NCI-H69 (cell line): ENCODE measurements at places on chromosomes 12 and 14.

DNA sequence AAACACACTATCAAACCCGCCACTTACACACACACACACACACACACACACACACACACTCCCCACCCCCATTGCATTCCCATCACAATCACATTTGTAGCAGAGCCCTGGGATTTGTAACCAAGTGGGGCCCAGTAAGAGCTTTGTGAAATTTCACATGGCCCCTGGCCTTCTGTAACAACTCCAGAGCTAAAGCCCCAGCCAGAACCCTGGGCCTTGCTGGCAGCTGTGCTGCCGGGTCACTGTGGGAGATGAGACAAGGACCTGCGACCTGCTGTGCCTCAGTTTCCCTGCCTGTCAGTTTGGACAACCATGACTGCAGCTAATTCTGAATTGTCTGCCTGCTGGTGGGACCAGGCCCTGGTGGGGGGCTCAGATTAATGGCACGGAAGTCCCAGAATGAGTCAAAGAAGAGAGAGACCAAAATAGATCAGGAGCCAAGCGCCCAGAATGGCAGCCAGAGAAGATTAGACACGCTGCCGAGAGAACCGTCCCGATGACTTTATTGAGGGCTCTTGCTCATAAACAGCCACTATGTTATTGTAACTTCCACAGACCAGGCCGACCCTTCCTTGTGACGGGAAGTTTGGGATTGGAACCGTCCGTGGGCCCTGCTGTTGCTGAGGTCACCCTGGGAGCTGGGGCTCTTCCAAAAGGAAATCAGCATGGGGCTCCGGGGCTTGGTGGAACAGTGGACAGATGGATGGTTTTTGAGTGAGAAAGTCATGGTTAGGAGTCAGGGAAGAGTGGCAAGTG is 123.1 kb downstream of the ZFP36L1 start:
- no peak for DNase-seq

DNA sequence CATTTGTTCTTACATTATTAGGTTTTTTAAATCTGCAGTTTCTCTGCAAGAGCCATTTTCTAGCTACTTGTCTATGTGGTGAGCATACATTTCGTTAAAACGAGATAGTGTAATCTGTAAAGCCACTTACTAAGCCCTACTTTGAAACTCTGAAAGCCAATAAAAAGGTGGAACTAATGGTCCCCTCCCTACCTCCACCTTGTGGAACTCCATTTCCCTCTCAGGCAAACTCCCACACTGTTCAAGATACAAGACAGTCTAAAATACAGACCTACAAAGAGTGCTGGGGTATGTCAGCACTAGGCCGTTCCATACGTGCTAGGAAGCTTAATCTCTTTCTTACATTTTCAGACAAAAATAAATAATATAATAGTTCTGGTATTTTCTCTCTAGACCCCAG is 74.1 kb downstream of the DUSP6 start:
- DNase-seq, result no peak

DNA sequence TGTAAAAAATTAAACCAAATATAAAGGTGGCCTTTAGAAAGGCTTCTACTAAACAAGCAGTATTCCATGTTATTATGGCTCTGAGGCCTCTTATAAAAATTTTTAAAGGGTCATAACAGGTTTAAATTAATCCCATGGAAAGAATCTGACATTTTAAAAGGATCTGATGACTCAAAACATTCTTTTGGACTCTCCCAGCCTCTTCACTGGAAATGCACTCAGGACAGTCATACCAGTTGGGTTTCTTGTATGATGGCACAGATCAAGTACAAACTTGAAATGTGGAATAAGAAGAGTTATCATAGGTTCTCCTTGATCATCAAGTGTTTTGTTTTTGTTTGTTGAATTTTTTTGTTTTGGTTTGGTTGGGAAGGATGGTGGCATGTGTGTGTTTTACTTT is 50.8 kb downstream of the PPP2R5E start:
- no peak for DNase-seq

GRCh38 chr12:52913431-52913821 is 8.6 kb upstream of the KRT8 start:
- DNase-seq, result no peak

GRCh38 chr12:61098031-61098580 is 1162.1 kb upstream of the USP15 start:
- no peak for DNase-seq

DNA sequence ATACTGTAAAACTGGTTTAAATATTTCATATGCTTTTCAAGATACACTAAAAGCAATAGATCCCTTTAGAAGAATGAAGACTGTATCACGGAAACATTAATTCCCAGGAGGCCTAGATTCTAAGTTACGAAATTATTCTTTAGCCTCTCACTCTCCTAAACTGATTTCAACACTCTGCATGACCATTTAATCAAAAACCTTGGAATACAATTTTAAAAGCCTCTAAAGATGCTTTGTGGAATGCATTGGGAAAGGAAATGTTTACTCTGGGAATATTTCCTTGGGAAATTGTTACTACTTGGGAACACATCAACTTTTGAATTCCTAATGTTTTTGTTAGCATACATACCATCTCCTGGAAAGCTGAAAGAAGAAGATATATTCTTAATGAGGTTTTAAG is 255.7 kb upstream of the FAR2 start:
- DNase-seq, result no peak

DNA sequence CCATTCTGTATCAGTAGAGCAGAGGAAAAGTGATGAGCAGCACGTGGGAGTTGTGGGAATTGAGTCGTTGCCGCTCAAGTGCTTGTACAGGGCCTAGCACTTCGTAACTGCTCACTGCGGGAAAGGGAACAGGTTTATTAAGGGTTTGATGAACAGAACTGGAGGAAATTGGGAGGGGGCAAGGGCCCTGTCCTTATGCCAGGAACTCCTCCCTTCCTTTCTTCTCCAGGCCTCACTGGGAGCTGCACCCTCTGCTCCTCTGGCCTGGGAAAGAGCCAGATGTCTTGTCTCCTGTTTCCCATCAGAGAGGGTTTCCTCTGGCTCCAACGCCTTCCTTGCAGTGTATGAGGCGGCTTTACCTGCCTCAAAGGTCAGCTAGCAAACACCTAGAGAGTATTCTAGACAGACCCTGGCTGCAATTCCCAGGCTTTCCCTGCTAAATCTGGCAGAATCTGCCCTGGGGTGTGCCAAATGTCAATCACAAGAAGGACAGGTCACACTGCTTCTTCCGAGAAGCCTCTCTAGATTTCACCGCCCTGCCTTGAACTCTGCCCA is 78.4 kb downstream of the NTF3 start:
- peak; percentile 30 for DNase-seq

DNA sequence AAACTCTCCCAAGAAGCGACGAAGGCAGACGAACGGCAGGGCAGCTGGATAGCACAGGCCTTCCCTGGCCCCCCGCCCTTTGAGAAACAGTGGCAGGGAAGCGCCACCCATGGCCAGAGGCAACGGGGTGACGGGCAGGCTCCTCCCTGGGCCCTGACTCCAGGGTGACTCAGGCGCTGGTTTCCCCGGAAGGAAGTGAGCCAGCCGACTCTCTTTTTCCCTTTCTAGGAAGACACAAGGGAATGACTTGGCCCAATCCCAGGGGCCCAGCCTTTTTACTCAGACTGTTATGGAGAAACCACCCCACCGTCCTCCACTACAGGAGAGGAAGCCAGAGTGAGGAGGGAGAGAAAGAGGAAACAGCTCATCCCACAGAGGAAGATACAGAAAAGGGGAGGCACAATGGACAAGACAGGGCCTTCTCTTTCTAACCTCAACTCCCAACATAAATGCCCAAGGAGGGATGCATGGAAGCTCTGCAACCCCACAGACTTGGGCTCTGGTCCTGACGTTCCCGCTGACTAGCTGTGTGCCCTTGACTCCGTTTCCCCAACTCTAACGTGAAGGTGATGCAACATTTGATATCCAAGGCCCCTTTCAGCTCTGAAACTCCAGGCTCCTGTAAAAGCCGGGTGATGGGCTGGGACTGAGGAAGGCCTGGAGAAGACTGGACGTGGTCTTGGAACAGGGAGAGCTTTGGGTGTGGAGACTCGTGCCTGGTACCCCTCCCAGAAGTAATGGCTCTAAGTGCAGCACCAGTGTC is 27.9 kb downstream of the ACTN1 start:
- peak; percentile 81 for DNase-seq

DNA sequence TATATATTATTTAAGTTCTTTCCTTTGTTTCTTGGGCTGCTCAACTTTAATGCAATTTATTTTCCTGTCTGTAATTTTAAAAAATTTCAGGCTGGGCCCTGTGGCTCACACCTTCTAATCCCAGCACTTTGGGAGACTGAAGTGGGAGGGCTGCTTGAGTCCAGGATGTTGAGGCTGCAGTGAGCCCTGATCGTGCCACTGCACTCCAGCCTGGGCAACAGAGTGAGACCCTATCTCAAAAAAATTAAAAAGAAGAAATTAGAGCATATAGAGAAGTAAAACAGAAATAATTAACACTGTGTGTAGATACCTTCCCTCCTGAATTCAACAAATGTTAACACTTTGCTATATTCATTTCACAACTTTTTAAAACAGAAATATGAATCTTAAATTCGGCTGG is 74.2 kb downstream of the DENND5B start:
- DNase-seq, result peak; percentile 69

GRCh38 chr12:117370588-117370987 is 9.2 kb upstream of the NOS1 start:
- no peak for DNase-seq

- no peak for DNase-seq
Observed at GRCh38 chr12:68097386-68097785, 62.2 kb downstream of the IFNG start.

- no peak for DNase-seq
Observed at GRCh38 chr12:38386205-38386985, 69.8 kb downstream of the ALG10B start.

DNA sequence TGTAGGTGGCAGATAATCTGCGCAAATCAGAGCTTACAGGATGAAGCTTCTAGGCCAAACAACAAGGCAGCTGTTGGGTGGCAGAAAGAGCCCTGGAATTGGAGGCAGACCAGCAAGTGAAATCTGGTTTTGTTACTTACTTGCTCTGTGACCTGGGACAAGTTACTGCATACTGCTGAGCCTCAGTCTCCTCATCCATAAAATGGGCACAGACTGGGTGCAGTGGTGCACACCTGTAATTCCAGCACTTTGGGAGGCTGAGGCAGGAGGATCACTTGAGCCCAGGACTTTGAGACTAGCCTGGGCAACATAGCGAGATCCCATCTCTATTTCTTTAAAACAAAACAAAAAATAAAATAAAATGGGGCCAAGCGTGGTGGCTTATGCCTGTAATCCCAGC is 31.4 kb upstream of the COX6A1 start:
- no peak for DNase-seq

- DNase-seq, result no peak
Observed at GRCh38 chr12:51924551-51925319, 17.4 kb downstream of the ACVRL1 start.

- peak; percentile 37 for DNase-seq
Observed at GRCh38 chr14:55500219-55500701, 59.8 kb upstream of the TBPL2 start.

GRCh38 chr14:93019970-93020369 is 95.8 kb downstream of the ITPK1 start:
- no peak for DNase-seq

GRCh38 chr12:107277855-107278254 is 184.5 kb upstream of the CRY1 start:
- no peak for DNase-seq

DNA sequence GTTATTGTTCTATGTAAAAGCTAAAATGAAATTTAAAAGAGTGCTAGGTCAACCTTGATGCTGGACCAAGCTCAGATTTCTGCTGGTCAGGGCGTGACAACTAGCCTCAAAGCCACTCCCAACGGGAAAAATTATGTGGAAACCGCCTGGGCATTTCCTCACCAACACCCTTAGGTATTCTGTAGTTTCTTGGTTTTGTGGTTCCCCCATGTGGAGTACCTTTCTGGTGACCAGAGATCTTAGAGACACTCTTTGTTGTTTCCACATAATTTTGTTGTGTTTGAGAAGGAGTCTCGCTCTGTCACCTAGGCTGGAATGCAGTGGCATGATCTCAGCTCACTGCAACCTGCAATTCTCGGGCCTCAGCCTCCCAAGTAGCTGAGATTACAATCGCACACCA is 119.9 kb downstream of the DENND5B start:
- no peak for DNase-seq

GRCh38 chr14:44896275-44897040 is 65.3 kb downstream of the KLHL28 start:
- no peak for DNase-seq

- DNase-seq, result peak; percentile 29
Observed at GRCh38 chr12:110277530-110278254, 3.4 kb upstream of the ATP2A2 start.

DNA sequence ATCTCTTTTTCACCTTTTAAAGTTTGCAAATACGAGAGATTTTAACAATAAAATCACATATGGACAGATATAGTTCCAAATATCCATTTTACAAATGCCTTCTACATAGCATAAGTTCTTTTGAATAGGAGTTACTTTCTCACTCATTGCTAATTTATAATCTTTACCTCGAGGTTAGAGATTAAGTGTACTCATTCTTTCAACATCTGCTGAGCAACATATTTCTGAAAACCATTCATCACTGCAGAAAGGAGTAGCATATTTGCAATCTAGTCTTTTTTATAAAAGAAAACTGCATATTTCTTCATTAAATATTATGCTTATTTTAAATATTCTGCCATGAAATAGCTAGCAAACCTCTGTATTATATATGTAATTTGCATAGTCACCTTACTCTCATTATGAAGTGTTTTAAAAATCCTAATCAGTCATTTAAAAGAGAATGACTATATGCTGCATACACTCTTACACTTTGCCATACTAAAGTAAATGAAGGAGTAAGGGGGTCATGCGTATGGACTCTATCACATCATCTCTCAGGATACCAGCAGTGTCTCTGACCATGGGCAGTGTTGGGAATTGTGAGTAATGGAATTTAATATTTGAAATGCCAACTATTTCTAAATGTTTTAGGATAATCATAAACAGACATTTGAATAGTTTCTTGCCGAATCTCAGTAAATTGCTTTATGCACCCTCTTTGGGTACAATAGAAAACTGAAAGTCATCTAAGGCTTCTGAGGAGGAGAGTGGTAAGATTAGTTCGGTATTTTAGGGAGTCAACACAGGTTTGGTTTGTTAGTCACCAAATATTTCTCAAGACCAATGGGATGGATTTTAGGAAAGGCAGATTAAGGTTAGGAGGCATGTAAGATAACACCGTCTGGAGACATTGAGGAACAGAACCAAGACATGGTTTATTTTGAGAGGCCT is 524.8 kb upstream of the ATP2B1 start:
- DNase-seq, result no peak

DNA sequence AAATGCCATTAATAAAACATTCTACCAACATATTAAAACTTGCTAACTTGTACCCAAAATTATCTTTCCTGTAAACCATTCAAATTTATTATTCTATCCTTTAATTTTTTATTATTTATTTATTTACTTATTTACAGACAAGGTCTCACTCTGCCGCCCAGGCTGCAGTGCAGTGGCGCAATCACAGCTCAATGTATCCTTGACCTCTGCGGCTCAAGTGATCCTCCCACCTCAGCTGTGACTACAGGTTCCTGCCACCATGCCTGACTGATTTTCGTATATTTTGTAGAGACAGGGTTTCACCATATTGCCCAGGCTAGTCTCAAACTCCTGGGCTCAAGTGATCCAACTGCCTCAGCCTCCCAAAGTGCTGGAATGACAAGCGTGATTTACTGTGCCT is 20.4 kb upstream of the LIN7A start:
- DNase-seq, result no peak

- no peak for DNase-seq
Observed at GRCh38 chr12:53560912-53561589, 53.8 kb upstream of the NPFF start.
